Stimulated activated CD8-positive, alpha-beta memory T cell treated with anti-CD3 and anti-CD28 coated beads, Interleukin-2, amount 100 ng/mL, for 1 hour (primary cell): ENCODE measurements at places on chromosomes 16 and 17.

- no peak for DNase-seq
Measured at GRCh38 chr16:74580833-74581232, 26.1 kb downstream of the GLG1 start.

DNA sequence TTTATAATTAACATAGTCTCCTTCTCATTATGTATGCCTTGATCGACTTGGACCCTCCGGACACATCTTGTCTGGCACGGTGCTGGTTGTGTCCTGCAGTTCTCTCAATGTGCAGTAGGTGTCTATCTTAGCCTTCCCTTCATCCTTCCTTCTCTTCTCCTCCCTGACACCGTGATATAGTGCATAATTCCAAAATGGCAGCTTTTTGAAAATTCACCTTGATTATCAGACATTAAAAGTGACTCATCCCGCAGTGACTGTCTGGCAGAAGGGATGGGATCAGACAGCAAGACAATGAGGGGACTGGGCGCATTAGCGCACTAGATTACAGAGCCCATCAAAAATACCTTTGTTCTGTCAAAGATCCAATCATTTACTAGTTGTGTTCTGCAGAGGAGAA, 70.0 kb upstream of the PMFBP1 start:
- no peak for DNase-seq

DNA sequence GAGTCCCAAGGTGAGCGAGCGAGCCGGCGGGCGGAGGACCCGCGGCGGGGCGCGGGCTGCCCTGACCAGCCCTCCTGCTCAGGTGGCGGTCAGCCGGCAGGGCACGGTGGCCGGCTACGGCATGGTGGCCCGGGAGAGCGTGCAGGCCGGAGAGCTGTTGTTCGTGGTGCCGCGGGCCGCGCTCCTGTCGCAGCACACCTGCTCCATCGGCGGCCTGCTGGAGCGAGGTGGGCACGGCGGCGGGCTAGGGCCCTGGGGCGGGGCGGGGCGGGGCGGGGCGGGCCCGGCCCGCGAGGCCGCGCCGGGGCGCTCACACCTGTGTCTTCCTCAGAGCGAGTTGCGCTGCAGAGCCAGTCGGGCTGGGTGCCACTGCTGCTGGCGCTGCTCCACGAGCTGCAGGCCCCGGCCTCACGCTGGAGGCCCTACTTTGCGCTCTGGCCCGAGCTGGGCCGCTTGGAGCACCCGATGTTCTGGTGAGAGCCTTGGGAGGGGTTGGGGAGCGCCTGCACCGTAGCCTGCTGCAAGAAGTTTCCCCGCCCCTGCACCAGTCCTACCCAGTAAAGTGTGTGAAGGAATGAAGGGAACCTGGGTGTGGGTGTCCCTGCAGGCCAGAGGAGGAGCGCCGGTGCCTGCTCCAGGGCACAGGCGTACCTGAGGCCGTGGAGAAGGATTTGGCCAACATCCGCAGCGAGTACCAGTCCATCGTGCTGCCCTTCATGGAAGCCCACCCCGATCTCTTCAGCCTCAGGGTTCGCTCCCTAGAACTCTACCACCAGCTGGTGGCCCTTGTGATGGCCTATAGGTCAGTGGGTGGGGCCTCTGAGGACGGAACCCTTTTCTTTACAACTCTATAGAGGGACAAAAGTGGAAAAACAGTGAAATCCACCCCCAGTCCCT, 802 bp downstream of the SETD6 start:
- no peak for DNase-seq

GRCh38 chr17:64728041-64728695, 66.1 kb upstream of the SMURF2 start:
- no peak for DNase-seq

DNA sequence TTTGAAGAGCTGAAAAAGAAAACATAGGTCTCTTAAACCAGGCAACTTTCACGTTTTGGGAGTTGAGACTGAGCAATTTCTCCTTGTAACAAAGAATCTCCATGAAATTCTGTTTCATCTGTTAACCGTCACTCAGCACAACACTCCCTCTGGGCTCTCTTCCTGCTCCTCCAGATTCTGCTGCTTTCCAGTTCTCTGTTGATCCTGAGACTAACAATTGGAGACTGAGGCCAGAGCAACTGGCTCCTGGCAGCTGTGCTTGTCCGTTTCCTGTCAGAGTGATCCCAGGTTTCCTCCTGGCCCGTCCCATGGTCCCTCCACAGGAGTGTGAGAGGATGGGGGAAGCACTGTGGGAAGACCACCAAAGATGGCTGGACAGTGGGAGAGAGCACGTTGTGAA, 32.5 kb downstream of the IST1 start:
- DNase-seq: no peak

DNA sequence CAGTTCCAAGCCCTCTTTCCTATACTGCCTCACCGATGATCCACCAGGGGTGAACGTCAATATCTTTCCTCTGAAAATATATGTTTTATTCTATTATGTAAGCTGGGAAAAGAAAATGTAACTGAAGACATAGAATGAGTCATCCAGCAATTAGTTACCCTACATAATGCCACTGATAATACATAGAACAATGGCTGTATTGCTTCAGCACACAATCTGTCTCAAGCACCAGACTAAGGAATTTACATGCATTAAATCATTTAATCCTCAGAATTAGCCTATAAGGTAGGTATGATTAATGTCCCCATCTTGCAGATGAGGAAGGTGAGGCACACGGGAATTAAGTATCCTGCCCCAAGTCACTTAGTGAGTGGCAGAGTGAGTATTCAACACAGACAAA, 472.8 kb downstream of the TOX3 start:
- no peak for DNase-seq

DNA sequence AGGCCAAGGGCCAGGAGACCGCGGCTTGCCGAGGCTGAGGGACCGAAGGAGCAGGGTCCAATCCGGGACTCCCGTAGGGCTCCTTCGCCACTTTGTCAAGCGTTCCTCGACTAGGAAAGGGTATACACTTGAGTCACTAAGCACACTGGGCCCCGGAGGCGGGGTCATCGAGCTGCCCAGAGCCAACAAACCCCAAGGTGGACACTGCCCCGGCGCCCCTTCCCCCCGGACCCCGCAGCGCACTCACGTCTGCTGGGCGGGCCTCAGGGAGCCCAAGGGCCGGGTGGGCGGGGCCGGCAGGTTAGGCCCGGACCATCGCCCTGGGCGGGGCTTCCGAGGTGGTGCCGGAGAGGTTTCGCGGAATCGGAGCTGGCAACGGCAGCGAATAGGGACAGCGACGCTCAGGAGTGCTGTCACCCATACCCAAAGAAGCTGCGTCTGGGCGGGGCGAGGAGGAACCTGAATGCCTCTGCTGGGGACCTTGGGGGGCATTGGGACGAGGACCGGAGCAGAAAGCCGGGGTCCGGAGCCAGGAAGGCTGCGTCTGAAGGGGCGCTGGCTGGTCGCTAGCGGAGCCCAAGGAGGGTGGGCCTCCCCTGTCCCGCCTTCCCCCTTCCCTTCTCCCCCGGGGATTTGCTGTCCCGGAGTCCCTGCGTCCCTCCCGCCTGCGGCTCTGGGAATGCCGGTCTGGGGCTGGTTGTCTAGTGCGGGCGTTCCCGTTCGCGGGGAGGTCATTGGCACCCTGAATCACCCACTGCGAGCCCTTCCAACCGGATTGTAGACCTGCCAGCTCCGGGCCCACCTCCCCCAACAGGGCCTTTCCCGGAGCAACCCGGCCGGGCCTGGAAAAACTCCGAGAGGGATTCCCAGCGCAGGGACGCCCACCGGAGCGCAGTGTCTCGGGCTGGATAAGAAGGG, 118.2 kb upstream of the SMURF2 start:
- DNase-seq: peak; percentile 41

GRCh38 chr17:65959630-65960029, 232.3 kb downstream of the CEP112 start:
- DNase-seq: no peak

- no peak for DNase-seq
Measured at GRCh38 chr16:65783709-65784474, 582.6 kb upstream of the CDH5 start.

DNA sequence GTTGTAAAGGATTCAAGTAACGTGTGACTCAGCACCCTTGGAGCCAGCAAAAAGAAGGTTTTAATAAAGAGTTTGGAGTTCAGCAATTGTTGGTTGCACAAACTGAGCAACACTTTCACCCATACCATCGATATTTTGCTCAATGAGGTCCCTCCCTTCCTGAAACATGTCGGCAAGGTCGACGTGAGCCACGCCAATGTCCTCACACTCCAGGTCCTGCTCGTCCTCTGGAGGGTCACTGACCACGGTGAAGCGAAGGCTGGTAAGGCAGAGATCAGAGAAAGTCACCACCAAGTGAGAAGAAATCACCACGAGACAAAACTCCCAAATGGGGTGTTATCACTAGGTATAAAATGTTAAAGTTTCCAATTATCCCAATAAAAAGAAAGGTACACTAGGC, 98.3 kb downstream of the RPGRIP1L start:
- no peak for DNase-seq
